Regular cardiac myocyte (primary cell): ENCODE measurements at places on chromosomes 1 and 21. TPM values are rescaled to one million over a fixed set of nuclear protein-coding genes. Genes with fewer than 3 reads are reported as not detected.

OLFM3 gene
- not detected in 2 replicates for total RNA-seq

GJA9 gene
- total RNA-seq = not detected in 2 replicates

REN gene
- total RNA-seq = not detected in 2 replicates

AMY1C gene
- total RNA-seq = not detected in 2 replicates

LINGO4 gene
- total RNA-seq = not detected in 2 replicates

ATP13A2 gene
- total RNA-seq = 16.9 and 52.5 TPM in 2 replicates

PRR9 gene
- total RNA-seq = not detected in 2 replicates

PTGS2 gene
- total RNA-seq = 38.2 and 47.4 TPM in 2 replicates

GPR25 gene
- total RNA-seq = not detected in 2 replicates

RHD gene
- total RNA-seq = under 0.01 TPM in 1 of 2 replicates, not detected in the other

MATN1 gene
- 0.28 TPM in 1 of 2 replicates, not detected in the other for total RNA-seq

HCRTR1 gene
- under 0.01 TPM in 1 of 2 replicates, not detected in the other for total RNA-seq

FALEC gene
- total RNA-seq = 0.28 TPM in 1 of 2 replicates, not detected in the other

PLA2G2D gene
- not detected in 2 replicates for total RNA-seq

UBL4B gene
- not detected in 2 replicates for total RNA-seq

TAL1 gene
- 0.19 and 11.3 TPM in 2 replicates for total RNA-seq

MEF2D gene
- 3.1 and 4.5 TPM in 2 replicates for total RNA-seq

CLDN17 gene
- not detected in 2 replicates for total RNA-seq

LCE1A gene
- not detected in 2 replicates for total RNA-seq

OR2C3 gene
- total RNA-seq = not detected in 2 replicates

NMNAT2 gene
- 2.8 and 10.4 TPM in 2 replicates for total RNA-seq

OLIG2 gene
- not detected in 2 replicates for total RNA-seq

CLDN8 gene
- total RNA-seq = not detected in 2 replicates

SYCP1 gene
- total RNA-seq = not detected in 2 replicates

SPATA21 gene
- not detected in 2 replicates for total RNA-seq

TINAGL1 gene
- 369 and 742 TPM in 2 replicates for total RNA-seq

ALX3 gene
- not detected in 2 replicates for total RNA-seq
